AG04450 (cell line): ENCODE measurements at places on chromosomes 4 and X.

GRCh38 chr4:15557786-15558550 lies 88.3 kb downstream of the CC2D2A start:
- no peak for DNase-seq

- DNase-seq, result peak; percentile 39
Observed at GRCh38 chrX:16771483-16772398, 14.5 kb upstream of the TXLNG start.

DNA sequence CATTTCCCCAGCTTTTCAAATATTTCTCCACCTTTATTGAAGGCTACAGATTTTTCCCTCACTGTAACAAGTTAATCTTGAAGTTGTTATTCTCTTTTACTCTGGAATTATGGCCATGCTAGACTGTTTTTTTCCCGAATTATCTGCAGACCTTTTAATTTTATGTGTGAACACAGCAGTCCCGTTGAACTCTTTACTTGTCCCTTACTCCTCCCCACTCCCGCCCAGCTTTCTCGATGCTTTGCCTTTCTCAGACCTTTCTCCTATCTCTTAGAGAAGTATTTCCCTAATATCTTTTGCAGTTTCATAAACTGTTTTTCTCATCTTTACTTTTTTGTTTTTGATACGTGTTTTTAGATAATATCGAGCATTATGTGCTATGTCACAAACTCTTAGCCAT lies 776 bp downstream of the CEP44 start:
- no peak for DNase-seq

DNA sequence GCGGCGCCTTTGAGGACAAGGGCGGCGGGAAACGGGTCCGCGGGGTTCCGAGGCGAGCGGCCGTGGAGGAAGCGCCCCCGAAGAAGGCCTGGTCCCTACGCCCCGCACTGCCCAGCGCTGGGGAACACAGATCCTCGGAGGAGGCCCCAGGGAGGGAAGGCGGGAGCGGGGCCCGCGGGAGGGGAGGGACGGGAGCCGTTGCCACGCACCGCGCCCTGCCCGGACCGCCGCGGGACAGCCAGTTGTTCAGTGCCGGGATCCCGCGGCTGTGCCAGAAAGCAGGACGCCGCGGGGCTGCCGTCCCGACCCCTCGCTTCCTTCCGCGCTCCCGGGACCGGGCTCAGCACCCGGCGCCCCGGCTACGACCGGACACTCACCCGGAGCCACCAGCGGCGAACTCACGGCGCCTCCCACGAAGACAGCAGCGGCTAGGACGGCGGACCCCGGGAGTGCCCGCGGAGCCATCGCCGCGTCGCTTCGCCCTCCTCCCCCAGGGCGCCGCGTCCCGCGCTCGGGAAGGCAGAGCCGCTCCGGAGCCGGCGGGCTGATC lies 278 bp downstream of the RELL1 start:
- DNase-seq, result no peak

- DNase-seq, result no peak
Observed at GRCh38 chrX:1394731-1395501, 3.0 kb upstream of the SLC25A6 start.

DNA sequence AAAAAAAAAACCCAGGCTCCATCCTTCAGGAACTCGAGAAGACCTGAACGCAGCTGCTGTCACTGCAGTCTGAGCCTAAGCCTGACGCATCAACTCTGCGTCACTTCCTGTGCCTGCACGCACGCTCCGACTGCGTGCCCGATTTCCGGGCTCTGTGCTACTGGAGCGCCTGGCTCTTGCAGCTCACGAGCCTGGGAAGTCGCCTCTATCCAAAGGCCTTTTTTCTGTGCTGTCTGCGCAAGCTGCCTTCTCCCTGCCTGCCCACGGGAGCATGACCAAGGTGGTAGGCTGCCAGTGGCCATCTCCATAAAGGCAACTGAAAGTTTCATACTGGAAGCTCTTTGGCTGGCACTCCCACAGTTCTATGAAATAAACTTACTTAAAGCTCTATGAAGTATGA lies 9.9 kb upstream of the GASK1B start:
- no peak for DNase-seq

GRCh38 chr4:123790681-123791080 lies 394.1 kb downstream of the SPRY1 start:
- no peak for DNase-seq

- DNase-seq, result no peak
Observed at GRCh38 chr4:122017296-122017695, 65.4 kb upstream of the TRPC3 start.

DNA sequence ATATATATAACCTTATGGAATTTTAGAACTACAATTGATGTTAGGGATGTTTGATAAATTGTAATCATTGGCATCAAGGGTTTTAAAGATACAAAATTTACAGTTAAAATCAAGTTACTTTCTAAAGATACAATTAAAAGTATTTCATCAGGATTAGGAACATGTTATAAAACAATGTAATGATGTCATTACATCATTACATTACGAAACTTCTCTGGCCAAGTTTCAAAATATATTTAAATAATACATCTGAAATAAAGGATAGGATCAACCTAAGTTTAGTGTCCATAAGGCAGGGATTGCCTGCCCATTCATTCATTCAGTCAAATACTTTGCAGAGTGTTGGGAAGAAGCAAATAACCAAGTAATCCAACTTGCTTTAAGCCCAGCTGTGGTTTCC lies 75.1 kb downstream of the TENM3 start:
- DNase-seq, result no peak

GRCh38 chr4:83283181-83283580 lies 1.4 kb downstream of the COQ2 start:
- no peak for DNase-seq

- DNase-seq, result no peak
Observed at GRCh38 chrX:119374736-119375135, 24.4 kb upstream of the SLC25A43 start.

DNA sequence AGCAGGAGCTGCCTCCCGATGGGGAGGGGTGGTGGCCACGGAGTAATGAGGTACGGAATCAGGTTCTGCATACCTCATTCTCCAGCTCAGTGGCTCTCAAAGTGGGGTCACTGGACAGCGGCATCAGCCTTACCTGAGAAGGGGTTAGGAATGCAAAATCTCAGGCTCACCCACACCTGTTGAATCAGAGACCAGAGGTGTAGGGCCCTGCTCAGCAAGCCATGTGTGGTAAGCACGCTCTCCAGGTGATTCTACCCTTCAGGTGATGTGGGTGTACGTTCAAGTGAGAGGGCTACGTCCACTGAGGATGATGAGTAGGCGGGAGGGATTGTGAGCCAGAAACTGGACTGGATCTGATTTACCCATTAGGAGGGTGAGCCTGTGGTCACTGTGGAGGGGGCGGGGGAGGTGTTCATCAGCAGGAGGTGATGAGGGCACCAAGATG lies 65.8 kb downstream of the ANAPC4 start:
- DNase-seq, result no peak

DNA sequence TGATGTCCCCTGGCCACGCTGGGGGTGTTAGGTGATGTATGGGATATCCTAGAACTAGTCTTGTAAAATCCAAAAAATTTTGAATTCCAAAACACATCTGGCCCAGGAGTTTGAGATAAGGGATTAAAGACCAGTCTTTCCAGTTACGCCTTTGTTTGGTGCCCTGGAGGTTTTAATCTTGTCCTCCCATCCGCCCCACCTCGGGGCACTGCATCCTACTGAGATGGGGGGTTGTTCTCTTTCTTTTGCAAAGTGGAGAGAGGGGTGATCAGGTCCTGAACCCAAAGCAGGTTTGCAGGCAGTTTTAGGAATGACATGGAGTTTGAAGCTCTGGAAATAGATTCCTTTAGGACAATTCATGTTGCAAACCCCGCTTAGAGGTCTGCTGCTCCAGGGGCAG lies 1.8 kb downstream of the SUV39H1 start:
- no peak for DNase-seq

DNA sequence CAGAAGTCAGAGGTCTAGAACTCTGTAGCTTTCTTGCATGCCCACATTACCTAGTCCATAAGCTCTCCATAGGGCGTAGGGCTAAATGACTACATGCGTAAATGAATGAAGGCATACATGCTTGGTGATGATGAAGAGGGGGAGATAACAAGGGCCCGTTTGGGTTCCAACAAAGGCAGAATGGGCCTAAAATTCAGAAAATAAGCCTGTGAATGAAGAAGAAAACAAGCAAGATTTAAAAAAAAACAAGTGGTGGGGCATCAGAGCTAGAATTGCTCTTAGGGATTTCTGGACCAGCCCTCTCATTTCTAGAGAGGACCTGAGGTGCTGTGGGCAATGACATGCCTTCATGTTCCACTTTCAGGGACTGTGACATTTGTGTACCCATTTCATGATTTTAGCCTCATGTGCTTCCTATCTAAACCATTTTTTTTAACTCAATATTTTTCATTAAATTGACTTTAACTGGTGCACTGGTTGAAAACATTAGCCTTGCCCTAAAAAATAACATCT lies 12.1 kb downstream of the GPRIN3 start:
- DNase-seq, result no peak

- no peak for DNase-seq
Observed at GRCh38 chr4:14028862-14029261, 401.3 kb upstream of the BOD1L1 start.

DNA sequence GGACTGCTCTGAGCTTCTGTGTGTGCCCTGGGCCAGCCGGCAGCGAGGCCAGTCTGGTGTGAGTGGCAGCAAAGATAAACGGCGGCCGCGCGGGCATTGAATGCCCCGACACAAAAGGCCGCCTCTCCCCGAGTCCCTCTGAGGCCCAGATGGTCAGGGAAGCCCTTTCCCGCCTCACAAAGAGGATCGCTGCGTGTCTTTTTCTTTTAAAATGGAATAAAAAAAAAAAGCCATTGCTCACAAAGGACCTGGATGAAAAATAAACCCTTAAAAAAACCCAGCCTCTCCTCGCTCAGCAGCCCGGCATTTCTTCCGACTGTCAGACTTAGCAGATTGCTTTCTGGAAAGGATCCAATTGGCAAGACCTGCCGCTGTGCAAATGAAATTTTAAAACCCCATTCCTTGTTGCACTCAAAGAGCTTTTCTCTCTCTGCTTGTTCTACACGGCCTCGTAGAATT lies 578.7 kb downstream of the BCOR start:
- no peak for DNase-seq

GRCh38 chr4:1864076-1865008 lies 6.9 kb upstream of the NSD2 start:
- DNase-seq, result no peak
